ENCODE measurements at places on chromosomes 12 and 14.
A peak's percentile ranks its signal among the peaks of the same experiment; 100 is the strongest.

GRCh38 chr12:91889059-91889458 is 256.6 kb downstream of the BTG1 start:
- DNase-seq: no peak

GRCh38 chr12:5582541-5582940 is 150.6 kb downstream of the NTF3 start:
- no peak for DNase-seq

GRCh38 chr14:66752109-66752508 is 244.2 kb downstream of the GPHN start:
- DNase-seq: no peak

- no peak for DNase-seq
Measured at GRCh38 chr12:57859121-57859520, 12.6 kb upstream of the CTDSP2 start.

- DNase-seq: no peak
Measured at GRCh38 chr14:62661818-62662217, 383.4 kb downstream of the KCNH5 start.

DNA sequence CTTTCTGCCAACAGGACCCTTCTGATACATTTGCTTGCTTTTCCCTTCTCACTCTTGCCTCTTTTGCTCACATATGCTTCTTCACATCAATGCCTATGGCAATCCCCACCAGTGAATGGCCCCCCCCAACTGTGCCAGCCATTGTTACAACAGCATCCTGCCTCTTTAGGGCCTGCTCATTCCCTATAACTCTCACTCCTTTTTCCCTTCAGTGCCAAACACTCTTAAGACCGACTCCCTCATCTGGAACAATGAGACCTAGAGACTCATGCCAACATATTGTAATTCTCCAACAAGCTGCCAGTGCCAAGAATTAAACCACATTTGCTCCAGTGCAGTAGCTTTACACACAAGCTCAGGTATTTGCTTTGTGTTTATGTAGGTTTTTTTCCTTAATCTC is 189.0 kb downstream of the SOX5 start:
- DNase-seq: no peak

DNA sequence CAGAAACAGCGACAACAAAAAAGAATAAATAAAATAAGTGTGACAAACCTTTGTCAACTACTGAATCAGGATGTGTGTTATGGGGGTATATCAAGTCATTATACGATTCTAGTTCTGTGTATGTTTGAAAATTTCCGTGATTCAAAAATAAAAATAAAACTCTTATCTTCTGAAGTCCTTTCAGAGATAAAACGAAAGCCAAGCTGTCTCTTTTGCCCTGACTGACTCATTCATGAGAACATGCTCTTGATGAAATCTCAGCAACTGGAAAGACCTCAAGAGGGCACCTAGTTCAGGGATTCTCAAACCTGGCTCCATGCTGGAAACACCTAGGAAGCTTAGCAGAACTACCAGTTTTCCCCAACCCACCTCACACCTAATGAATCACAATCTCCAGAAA is 9.2 kb downstream of the FOXN3 start:
- DNase-seq: no peak

DNA sequence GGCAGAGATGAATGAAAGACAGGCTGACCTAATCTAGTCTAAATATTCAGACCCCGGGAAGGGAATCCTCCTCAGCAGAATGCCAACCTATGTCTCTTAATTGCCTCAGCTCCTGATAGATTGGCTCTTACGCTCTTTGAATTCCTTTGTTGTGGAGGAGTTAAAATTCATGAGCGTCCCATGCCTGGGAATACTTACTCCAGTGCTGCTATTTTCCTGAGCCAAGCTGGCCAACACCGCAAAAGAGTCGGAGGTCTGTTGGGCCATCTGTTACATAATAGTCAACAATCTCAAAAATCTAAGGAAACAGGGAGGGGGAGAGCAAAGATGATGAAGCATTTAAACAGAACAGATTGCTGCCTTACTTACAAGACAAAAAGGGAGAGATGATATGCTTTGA is 182.8 kb downstream of the ASCL1 start:
- no peak for DNase-seq

GRCh38 chr12:91877456-91878235 is 268.0 kb downstream of the BTG1 start:
- peak; percentile 11 for DNase-seq

DNA sequence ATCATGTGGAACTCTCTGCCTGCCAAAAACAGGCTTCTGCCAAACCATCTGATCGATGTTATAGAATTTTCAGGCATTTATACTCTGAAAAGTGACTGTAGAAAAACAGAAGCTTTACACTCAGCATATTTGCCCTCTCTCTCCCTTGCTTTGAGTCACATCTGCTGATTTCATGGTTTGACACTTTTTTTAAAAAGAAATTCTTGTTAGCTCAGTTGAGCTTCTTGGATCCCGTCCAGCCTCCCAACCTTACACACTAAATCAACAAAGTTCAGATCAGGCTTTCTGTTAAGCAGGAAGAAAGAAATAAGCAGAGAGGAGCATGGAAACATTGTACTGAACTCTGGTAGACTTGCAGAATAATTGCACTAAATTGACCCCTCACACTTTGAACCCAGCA is 193.6 kb upstream of the SEL1L start:
- no peak for DNase-seq

DNA sequence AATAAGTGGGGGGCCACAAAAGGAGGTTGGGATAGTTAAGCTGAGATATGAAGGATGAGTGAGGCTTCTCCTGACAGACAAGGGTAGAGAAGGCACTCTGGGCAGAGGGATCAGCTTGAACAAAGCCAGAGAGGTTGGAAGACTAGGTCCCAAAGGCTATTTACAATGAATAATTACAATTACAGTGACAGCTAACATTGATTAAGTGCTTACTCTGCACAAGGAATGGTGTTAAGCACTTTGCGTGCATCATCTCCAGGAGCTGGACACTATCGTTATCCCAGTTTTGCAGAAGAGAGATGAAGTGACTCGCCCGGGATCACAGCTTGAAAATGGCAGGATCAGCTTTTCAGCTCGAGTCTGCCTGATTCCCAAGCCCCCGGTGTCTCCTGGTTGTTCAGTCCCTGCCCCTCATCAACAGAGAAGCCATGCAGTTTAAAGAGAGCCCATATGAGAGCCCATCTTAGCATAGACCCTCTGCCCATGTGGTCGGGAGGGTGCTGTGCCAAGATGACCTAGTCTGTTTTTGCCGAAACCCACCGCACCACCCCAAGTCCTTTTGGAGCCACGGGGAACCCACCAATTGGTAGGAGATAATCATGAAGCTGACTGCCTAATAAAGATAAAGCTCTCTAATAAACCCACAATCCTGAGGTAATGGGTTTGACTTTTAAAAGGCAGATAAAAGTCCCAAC is 89.9 kb upstream of the HSPB8 start:
- DNase-seq: no peak

DNA sequence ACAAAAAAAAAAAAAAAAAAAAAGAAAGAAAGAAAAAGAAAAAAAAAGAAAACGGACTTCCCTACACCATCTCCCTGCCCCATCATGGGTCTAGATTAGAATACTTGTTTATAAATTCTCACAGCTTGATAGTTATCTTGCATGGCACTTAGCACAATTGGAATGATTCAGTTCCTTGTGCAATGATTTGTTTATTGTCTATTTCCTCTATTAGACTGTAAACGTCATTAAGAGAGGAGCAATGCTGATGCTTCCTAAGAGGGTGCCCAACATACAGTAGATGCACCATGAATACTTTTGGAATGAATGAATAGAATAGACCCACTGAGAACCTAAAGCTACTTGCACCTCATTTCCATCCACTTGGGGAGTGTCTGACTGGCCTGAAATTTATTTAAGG is 40.8 kb downstream of the PAX9 start:
- DNase-seq: no peak

GRCh38 chr12:95848575-95849388 is 10.0 kb upstream of the SNRPF start:
- no peak for DNase-seq

DNA sequence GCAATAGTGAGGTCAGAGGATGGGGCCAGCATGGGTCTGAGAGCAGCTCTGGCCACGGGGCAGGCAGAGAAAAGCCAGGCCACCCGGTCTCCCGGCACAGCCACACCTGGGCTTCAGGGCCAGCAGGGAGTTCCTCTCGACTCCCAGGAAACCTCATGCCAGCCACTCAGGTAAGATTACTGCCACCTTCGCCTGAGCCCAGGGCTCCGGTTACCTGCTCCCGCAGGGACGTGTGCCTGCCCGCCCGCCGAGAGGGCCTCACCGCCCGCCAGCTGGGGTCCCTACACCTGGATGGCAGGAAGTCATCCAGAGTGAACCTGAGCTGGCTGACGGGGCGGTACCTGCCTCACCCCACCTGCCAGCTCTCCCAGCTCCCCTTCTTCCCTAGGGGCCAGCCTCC is 7.3 kb downstream of the JAG2 start:
- no peak for DNase-seq

DNA sequence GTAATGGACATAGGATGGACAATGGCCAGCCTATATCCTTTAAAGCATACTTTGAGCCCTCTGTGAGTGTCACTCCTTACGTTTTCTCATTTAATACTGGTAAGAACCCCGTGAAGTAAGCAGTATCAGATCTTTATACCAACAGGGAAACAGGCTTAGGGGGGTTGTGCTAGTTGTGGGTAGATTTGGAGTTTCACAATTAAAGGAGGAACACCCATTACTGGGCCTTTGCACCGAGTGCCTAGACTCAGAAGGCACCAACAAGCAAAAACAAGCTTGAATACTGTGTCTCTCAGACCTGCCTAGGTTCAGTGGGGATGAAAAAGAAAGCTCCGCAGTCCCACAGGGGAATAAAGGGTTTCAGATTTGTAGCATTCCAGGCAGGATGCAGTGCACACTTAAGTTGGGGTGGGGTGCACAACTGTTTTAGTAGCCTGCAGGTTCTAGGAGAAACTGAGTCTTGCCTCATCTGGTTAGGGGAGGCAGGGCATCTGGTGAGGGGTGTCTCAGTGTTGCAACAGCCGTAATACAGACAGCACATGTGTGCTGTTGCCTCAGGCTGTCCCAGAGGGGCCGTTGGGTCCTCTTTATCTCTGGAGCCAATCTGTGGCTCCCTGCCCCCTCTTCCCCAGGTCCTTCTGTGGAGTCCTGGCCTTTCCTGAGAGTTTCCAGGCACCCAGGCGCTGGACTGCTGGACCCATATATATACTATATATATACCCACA is 51.2 kb downstream of the IRAK3 start:
- DNase-seq: no peak

DNA sequence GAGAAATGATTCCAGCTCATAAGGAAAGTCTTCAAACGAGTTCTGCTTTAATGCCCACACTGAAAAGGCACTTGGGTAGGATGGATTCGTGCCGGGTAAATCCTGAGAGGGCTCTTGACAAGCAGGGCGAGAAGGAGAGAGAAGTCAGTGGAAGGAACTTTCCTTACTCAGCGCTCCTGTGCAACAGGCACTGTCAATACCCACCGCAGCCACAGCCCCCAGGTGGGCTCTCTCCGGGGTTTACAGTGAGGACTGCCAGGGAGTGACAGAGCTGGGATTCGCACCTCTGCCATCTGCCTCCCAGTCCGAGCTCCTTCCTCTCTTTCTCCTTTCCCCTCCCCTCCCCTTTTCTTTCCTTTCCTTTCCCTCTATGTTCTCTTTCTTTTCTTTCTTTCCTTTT is 118.7 kb downstream of the BEGAIN start:
- DNase-seq: no peak

GRCh38 chr14:71430678-71431376 is 501.4 kb upstream of the RGS6 start:
- no peak for DNase-seq

DNA sequence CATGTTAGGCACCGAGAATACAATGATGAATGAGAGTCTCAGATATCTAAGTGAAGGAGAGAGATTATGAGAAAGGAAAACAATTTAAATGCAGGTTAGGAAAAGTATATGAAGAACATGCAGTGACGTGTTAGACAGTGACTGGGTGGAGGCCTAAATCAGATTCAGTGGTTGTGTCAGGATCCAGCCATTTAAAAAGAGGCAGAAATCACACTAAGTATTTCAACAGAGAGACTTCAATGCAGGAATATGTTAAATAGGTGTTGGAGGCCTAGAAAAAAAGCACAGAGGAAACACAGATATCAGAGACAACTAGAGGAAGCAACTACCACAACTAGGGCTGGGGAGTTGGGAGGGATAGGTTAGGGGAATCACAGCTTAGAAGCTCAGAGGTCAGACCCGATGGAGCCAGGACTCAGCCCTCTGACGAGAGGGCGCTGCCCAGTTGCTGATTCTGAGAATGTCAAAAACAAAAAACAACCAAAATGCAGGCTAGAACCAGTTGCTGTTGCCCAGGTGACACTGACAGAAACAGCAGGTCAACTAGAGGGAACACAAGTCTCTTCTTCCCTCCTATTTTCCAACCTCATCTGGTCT is 3.0 kb upstream of the GARIN2 start:
- DNase-seq: no peak

GRCh38 chr14:70358631-70359030 is 852 bp downstream of the COX16 start:
- DNase-seq: no peak

GRCh38 chr12:7396418-7396817 is 47.5 kb downstream of the CD163L1 start:
- no peak for DNase-seq

DNA sequence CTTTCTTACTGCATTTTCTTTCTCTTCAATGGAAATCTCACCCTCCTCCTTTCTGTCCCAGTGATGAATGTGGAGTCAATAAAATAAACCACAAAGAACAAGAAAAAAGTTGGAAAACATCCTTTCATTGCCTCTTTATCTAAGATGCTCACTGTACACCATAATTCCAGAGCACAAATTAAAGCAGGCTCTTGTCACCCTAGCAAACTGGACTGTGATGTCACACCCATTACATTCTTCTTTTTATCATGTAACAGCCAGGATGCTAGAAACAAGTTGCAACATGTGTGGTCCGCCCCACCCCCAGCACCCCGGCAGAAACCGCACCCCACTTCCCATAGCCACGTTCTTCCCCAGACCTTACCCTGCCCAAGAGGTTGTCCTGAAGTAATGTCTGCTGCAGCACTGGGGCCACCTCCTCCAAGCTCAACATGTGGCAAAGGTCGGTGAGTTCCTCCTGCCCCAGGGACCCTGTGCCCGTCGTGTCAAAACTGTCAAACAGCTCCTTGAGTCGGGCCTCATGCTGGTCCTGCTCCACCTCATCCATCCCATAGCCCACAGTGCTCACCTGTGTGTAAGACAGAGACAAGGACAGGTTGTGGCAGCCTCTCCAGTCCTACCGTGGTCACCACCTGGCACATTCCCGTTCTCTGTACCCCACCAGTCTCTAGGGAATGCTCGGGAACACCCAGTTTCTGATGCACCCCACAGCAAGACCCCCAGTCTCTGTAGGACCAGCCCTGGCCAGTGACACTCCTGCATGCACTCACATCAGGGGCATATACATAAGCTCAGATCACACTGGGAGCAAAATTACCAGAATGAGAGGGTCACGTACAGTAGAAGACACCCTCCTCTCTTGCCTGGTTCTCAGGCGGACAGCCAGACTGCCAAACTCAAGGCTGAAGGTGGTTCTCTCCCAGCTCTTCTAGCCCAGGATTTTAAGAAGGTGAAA is 9.2 kb downstream of the NIN start:
- no peak for DNase-seq

DNA sequence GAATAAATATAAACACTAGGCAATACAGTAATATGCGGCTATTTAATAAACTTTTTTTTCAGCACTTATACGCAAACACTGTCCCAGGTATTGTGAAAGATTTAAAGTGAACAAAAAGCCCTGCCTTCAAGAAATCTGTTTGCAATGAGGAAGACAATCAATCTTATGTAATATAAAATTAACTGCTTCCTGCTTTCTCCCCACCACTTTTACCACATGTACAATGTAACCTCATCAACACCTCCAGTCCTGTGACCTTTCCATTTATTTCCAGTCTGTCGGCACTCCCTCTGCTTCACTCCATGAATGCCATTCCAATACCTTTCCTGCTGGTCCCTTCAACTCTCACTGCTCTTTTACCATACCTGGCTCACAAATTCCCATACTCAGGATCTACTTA is 10.5 kb downstream of the SNX6 start:
- DNase-seq: no peak
